Hematopoietic multipotent progenitor cell (in vitro differentiated cells): ENCODE measurements at places on chromosomes 1 and 21.

GRCh38 chr1:100597784-100598183 is 59.8 kb downstream of the GPR88 start:
- no peak for DNase-seq

DNA sequence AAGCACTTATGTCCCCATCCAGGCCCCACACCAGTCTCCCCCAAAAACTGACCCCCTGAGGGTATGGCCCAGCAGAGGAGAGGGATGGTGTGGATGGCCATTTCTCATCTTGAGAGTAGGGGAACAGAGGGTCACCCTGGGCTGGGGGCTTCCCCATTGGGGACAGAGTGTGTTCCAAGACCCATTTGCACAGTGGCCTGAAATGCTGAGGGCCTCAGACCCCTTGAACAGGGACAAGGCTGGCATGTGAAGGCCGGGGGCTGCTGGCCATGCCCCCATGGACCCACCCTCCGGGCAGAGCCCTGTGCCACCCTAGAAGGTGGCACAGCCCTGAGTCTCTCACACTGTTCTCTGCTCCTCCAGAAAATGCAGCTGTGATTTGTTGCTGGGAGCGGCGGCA is 8.0 kb downstream of the CTRC start:
- DNase-seq: no peak

DNA sequence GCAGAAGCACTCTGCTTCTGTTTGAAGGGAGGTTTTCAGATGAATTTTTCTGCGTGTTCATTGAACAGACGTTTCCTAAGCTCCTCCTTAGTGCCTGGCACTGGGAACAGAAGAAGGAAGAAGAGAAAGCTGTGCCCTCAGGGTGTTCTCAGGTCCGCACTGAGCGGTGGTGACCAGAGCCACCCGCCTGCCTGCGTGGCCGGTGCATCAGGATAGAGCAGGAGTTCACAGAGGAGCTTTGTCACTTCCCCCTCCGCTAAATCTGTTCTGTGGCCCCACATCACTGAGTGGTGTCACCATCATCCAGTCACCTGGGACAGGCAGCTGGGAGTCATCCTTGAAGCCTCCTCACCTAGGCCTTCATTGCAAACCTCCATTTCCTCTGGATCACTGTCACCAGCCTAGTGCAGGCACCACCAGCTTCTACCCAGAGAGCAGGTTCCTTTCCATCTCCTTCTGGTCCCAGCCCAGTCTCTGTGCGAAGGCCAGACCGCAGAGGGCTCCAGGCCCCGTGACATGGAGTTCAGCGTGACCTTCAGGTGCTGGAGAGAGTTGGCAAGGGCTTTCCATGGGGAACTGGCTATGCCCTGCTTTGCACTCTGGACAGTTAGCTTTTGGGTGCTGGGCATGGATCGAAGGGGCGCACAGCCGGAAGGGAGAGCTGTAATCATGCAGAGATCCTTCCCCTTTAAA is 21.7 kb downstream of the PARK7 start:
- DNase-seq: no peak

- no peak for DNase-seq
Observed at GRCh38 chr21:25464275-25464674, 143.0 kb downstream of the MRPL39 start.

DNA sequence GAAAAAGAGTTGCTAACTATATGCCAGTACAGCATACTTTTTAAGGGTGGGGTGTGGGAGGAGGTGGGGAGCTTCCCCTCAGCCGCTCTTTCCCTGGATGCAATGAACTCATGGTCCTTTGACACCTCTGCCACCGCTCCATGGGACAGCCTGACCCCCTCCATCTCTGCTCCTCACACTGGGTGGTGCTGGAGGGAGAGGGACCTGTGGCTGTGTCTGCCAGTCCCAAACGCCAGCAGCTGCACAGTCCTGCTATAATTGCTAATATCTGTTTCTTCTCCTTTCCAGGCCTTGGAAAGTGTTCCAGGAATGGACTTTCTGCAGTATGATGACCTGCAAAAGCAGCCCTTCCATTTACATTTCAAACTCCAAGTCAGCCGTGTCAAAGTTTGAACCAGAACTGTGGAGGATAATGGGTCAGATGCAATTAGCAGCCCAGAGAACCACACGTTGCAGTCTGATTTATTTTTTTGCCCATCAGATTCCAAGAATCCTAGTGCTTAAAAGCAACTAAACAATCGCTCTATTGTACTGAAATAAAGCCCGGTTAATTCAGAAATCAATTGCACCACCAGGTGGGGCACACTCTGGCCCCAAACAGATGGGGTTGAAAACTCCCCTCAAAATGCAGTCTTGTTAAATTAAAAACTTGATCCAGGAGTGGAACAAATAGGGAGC is 160.7 kb upstream of the LMO4 start:
- DNase-seq: no peak

- DNase-seq: no peak
Observed at GRCh38 chr1:35448344-35448801, 108.8 kb downstream of the KIAA0319L start.
